NCI-H2171 (cell line): ENCODE measurements at places on chromosomes 6 and 20.

- no peak for DNase-seq
These were observed 179.2 kb upstream of the MCHR2 start for GRCh38 chr6:100173211-100173610.

DNA sequence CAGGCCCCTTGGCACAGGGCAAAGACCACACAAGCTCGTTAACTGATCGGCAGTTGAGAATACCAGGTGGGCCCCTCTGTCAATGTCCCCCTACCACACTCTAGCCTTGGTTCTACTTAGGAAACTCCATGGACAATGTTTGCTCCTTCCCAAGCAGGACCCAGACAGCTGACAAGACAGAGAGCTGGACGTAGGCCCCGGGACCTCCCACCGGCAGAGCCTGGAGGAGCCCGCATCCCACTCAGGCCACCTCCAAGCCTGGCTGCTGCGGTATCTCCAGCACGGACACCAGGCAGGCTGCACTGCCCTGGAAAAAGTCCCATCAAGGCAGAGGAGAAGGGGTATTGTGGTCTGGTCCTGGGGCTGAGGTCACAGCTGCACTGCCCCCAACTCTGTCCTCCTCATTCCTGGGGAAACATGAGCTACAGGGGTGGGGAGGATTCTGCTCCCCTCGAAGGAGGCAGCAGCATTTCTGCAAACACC lies 6.2 kb upstream of the GRM4 start:
- no peak for DNase-seq

DNA sequence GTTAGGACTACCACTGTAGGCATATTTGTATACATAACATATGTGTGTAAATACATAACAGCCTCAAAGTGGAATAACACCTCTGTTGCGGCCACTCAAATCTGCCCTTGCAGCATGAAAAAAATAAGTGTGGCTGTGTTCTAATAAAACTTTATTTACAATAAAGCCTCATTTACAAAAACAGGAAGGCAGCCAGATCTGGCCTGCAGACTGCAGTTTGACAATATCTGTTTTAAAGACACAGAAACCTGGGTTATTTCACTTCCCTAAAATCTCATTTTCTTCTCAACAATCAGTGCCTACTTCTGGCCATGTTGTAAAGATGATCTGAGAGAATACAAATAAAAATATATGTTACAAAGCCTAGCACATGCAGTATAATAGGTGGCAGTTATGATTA lies 53.9 kb upstream of the SCML4 start:
- DNase-seq: no peak

GRCh38 chr6:146785001-146785585 lies 186.3 kb downstream of the ADGB start:
- peak; percentile 37 for DNase-seq

- DNase-seq: peak; percentile 63
These were observed at the start of gene BHLHE23 for GRCh38 chr20:63006540-63007359. Gene BHLHE23, minus strand, starts transcription at chr20:63006964. Its CDS starts 190 bp downstream, at chr20:63006774.

GRCh38 chr6:147508866-147509608 lies 547 bp downstream of the SAMD5 start:
- DNase-seq: no peak

- DNase-seq: no peak
These were observed 198.7 kb upstream of the DTNBP1 start for GRCh38 chr6:15861486-15861885.

DNA sequence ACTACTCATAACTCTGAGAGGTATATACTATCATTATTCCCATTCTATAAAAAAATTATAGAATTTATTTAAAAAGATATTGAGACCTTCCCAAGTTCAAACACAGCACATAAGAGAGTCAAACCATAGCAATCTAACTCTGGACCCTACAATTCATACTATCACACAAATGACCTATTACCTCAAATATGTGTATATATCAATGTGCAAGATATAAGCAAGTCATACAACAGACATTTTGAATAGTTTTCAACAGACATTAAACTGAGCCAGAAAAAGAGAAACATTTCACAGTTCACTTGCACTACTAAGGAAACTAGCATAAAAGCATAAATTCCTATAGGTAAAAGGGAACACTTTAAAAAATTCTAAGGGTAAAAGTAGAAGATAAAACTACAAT lies 11.7 kb downstream of the PHIP start:
- DNase-seq: no peak

GRCh38 chr6:106300944-106301343 lies 24.6 kb downstream of the ATG5 start:
- DNase-seq: no peak

GRCh38 chr20:41373251-41373783 lies 6.7 kb upstream of the EMILIN3 start:
- no peak for DNase-seq

- no peak for DNase-seq
These were observed 13.9 kb upstream of the CD164 start for GRCh38 chr6:109396046-109396718.

- DNase-seq: no peak
These were observed 206.2 kb upstream of the TCF21 start for GRCh38 chr6:133682506-133683307.

GRCh38 chr20:48791014-48791413 lies 36.8 kb downstream of the PREX1 start:
- peak; percentile 93 for DNase-seq

DNA sequence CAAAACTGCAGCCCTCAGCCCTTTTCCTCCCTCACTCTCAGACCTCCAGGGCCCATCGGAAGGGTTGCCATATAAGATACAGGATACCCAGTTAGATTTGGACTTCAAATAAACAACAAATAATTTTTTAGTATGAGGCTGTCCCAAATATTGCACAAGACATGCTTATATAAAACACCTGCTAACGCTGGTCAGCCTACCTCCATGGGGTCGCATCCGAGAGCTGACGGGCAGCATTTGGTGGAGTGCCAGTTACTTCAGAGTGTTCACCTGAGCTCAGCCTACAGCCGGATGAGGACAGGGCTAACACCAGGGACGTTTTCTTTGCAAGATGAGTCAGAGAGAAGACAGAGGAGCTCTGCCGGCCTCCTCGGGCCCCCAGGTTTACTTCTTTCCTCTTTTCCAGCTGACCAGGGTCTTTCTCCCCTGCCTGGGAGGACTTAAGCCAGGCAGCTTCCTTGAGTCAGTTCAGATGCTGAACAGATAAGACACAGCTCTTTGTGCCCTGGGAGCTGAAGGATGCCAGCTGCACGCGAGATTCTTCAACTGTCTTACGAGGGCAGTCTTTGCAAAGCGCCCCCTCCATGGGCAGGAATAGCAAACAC lies 141.2 kb upstream of the KCNG1 start:
- DNase-seq: no peak

- DNase-seq: no peak
These were observed 75.2 kb downstream of the L3MBTL3 start for GRCh38 chr6:130093546-130093945.

GRCh38 chr6:46452312-46452917 lies 38.8 kb downstream of the RCAN2 start:
- no peak for DNase-seq
